ENCODE measurements at places on chromosomes 6 and 20.

GRCh38 chr6:162441991-162442390 is 285.6 kb downstream of the PRKN start:
- DNase-seq = no peak

DNA sequence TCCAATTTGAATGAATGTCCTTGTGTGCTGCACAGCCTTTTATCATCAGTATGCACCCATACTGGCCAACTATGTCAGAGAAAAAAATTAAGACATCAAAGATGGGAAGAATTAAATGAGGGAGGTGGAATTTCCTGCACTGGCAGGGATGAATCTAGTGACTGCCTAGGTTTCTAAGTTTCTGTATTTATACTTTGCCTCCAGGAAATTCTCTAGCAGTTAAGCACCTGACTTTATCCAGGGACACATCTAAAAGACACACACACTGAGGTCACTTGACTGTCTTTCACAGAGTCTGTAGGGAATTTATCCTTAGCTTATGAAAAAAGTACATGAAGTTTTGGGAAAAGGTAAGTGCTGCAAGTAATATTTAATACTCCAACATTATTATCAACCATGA is 636.5 kb upstream of the PTCHD4 start:
- DNase-seq = no peak

DNA sequence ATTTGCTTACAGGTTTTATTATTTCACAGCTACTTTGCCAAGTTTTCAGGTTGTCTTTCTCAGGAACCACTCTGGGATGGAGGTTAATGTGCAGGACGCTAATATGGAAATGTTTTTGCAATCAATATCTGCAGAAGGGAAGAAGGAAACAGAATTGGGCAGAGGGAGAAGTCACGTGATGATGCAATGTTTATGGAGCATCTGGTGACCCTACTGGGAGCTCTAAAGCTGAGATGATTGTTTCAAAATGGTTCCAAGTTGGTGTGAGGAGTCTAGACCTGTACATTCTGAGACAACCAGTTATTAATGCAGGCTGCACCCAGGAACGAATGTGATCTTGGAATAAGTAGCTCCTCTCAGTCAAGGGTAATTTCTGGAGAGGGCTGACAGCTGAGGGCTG is 905.4 kb upstream of the FLRT3 start:
- DNase-seq = no peak

GRCh38 chr6:38443352-38444144 is 196.2 kb downstream of the BTBD9 start:
- DNase-seq = no peak

GRCh38 chr6:81295310-81295709 is 457.2 kb downstream of the TENT5A start:
- no peak for DNase-seq

- no peak for DNase-seq
Observed at GRCh38 chr6:71982389-71982788, 96.0 kb downstream of the RIMS1 start.

DNA sequence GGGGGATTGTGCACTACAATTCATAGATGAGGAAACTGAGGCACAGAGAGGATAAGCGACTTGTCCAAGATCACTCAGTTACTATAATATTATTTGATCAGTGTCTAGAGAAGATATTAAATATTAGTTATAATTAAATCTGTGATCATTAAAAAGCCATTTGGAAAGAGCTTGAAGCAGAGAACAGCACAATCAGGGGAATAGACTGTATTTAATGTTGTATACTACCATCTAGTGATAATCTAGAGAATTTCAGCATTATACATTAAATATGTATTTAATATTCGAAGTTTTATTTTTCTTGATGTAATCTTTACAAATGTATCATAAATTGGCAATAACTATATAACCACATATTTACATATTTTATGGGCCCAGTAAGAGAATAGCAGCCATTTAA is 20.1 kb upstream of the MTCL3 start:
- DNase-seq = no peak

DNA sequence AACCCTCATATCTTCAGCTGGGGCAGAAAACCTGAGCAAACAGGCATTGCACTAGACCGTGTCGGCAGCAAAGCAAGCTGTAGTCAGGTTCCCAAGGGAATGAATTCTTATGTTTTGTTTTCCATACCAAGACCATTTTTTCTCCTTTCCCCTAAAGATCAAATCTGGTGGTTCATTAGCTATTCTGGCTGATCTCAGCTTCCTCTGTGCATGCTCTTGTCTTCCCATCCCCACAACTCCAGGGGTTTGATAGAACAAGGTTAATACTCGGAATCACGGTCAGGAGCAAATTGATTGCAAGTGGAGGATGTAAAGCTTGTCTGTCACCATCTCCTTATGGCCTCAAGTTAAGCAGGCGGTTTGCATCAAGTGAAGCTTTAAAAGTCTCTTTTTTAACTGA is 778.8 kb downstream of the KIF16B start:
- no peak for DNase-seq

GRCh38 chr6:111701146-111701545 is 95.5 kb upstream of the TRAF3IP2 start:
- DNase-seq = no peak

- no peak for DNase-seq
Observed at GRCh38 chr20:9942736-9943135, 92.1 kb upstream of the ANKEF1 start.

DNA sequence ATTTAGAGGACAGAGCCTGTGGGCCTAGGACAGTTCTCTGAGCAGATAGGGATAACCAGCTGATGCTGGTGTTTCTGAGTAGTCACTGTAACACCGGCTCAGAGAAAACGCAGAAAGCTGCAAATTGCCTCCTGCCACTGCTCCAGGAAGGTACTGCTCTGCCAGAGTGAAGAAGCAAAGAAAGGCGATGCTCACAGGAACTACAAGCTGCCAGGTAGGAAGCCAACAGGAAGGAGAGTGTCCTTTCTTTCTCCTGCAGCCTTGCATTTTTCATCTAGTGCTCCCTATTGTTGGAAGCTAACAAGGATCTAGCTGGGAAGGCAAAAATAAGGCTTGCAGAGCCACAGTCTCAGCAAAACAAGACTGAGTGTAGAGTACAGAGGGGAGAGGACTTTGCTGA is 70.7 kb upstream of the RAB32 start:
- no peak for DNase-seq
